ENCODE measurements at places on chromosomes 2 and 18. TPM values are rescaled to one million over a fixed set of nuclear protein-coding genes. Genes with fewer than 3 reads are reported as not detected.

The CCBE1 gene
- total RNA-seq = 0.44 TPM

The FAM124B gene
- 0.22 TPM for total RNA-seq

The UGT1A3 gene
- total RNA-seq = not detected

The TMEM200C gene
- total RNA-seq = not detected

The MROH2A gene
- not detected for total RNA-seq

The RAX gene
- not detected for total RNA-seq

The TUBB8B gene
- total RNA-seq = not detected

The EVA1A gene
- 51.3 TPM for total RNA-seq

The RAB17 gene
- total RNA-seq = 0.22 TPM

The CRYBA2 gene
- not detected for total RNA-seq

The COL4A4 gene
- 0.14 TPM for total RNA-seq

The TCF23 gene
- total RNA-seq = not detected

The TRIM43 gene
- not detected for total RNA-seq

The AGXT gene
- not detected for total RNA-seq

The TUBA3E gene
- not detected for total RNA-seq

The KLHL14 gene
- total RNA-seq = not detected

The SPP2 gene
- not detected for total RNA-seq

The SYT4 gene
- total RNA-seq = not detected

The TMEM178A gene
- 0.88 TPM for total RNA-seq

The COA5 gene
- 14.2 TPM for total RNA-seq

The MAPK4 gene
- total RNA-seq = not detected

All from placental pericyte (primary cell).